ENCODE measurements at places on chromosomes 2 and 18.

DNA sequence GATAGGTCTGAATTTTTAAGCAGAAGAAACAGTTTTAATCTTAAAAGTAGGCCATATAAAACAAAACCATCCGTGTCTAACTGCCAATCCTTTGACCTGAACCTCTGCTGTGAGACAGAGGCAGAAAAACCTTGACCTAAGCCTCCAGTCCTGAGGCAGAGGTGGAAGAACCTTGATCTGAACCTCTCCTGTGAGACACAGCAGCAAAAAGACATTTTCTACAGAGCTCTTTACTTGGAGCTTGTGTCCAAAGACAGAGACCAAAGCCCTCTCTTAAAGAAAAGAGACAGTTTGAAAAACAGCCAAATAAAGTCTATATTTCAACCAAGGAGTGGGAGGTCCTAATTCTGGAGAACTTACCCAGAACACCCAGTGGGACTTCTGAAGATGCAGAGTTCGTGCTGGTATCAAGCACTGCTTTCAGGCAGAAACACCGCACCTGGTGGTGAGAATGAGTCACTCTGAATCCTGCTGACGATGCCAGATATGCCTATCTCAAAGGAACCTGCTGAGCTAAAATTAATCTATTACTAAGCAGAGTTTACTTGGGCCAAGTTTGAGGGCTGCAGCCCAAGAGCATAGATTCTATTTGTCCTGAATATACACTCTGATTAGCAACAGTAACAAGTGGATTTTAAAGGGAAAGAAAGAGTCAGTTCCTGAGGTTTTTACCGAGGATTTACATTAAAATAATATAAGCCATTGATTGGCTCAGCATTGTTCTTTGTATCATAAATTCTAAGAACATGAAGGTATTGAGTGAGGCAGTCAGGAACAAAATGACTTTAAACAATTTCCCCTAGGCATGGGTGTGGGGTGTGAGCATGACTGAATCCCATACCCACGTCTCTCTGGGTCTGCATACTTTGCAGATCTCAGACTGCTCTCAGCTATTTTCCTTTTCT is 806.4 kb downstream of the TRIB2 start:
- DNase-seq = no peak

- no peak for DNase-seq
Measured at GRCh38 chr2:241933179-241933911, 63.8 kb downstream of the RTP5 start.

- no peak for DNase-seq
Measured at GRCh38 chr2:96097951-96098823, 18.2 kb downstream of the ADRA2B start.

DNA sequence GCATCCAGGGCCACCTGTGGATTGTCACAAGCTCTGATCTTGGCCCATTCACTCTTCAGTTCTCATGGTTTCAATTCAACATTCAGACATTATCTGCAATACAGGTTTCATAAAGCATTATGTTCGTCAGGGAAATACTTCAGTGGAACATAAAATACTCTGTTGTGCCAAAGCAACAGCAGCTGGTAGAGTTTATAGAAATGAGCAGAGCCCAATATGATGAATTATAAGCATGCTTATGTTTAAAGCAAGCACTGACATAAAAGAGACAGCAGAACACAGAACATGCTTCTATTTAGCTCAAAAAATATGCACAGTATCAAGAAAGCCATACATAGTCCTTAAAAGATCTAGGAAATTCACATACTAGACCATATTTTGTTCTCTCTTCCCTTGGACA is 71.3 kb downstream of the PDK1 start:
- DNase-seq = no peak

DNA sequence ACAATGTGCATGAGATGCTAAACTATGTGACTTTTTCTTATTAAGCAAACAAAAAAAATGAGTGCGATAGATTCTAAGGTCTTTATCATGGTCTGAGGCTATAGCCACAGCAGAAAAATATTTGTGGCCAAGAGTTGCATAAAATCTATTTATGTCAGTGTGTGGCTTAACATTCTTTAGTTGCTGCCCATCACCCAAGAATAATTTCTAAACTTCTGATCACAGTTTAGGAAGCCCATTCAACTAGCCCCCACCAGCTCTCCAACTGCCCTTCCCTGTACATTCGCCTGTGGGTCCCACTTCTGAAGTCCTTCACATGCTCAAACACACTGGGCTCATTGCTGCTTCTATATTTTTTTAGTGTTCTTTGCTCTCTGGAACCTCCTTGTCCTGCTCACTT is 107.1 kb downstream of the CTNNA2 start:
- no peak for DNase-seq

GRCh38 chr2:26635401-26635800 is 5.8 kb downstream of the CIB4 start:
- DNase-seq = no peak

- DNase-seq = no peak
Measured at GRCh38 chr2:105849431-105850179, 104.9 kb downstream of the NCK2 start.

GRCh38 chr2:188940171-188940570 is 34.0 kb upstream of the COL3A1 start:
- DNase-seq = no peak

- no peak for DNase-seq
Measured at GRCh38 chr2:45191976-45192375, 182.7 kb upstream of the SIX2 start.

DNA sequence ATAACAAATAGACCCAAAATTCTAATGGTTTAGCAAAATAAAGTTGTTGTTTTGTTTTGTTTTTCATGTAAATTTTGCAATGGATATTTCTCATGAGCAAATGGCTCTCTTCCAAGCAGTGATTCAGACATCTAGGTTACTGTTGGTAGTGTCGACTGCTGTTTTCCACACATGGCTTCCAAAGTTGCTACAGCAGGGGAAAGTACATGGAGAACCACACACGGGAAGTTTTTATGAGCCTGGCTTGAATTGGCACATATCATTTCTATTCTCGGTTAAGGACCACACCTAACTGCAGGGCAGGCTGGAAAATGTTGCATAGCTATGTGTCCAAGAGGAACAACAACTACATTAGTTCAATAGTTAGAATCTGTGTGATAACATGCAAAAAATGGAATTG is 262.1 kb downstream of the GALNT13 start:
- DNase-seq = no peak

GRCh38 chr18:25299426-25300300 is 52.3 kb downstream of the ZNF521 start:
- no peak for DNase-seq

DNA sequence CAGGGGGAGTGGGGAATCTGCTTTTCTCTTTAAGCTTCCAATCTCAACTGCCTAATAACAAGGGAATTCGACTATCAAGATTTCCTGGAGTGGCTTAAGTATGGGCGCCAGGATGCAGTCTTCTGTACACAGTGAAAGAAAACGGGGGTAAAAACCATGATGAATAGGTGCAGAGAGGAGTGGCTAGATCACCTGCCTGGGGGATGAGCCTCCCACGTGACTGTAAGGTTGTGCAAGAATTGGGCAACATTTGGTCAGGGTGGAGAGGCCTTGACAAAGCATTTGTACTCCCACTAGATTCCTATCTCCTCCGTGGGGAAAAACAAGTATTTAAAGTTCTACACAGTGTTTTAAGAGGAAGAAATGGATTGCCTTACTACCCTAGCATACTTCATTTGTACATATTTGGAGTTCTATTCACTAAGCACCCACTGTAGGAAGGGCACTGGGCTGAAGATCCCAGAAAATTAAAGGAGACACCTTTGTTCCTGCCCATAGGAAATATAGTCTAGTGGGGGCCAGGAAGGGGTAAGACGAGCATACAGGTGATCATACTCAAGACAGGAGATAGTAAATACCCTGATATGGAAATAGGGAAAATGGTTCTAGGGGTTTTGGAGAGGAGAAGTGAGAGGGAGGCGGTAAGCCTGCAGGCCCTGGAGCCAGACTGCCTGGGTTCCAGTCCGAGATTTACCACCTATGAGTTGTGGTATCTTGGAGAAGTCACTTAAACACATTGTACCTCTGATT is 29.2 kb downstream of the EPAS1 start:
- DNase-seq = no peak

- DNase-seq = no peak
Measured at GRCh38 chr2:26043862-26044696, 10.2 kb downstream of the RAB10 start.

DNA sequence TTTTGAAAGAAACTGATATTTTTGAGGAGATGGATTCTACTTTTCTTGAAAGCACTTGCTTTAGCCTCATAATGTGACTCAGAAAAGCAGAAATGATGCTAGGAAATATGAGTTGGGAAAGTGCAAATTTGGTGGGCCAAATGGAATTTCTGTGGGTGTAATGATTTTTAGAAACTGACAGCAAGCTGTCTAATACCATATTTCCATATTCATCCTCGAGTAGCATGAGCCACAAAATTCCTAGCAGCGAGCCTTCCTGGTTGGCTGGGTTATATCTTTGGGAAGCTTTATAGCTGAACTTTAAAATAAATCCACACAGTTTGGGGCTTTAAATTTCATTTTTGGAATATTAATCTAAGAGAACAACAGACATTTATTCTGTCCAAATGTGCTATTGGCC is 190.0 kb downstream of the DSC3 start:
- no peak for DNase-seq

DNA sequence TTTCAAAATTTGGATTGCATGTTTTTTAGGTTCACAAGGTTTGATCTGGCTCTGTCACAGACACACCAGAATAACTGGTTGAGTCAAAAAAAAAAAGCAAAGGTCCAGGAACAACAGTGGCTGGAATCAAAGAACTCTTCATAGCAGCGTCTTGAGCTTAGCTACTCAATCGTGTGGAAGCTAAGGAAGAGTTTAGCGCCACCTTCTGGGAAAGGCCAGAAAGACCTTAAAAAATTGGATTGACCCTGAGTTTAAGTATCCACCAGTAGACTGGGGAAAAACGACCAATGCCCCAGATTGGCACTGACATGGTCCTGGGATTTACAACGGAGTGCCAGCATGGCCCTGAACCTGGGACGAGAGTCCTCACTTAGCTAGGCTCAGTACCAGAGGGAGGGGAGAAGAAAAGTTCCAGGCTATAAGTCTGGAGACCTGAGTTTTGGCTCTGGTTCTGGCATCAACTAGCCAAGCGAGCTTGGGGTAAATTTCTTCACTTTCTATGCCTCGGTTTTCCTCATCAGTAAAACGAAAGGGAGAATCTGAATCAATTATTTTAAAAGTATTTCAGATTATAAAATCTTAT is 71.1 kb upstream of the TFCP2L1 start:
- DNase-seq = no peak

- no peak for DNase-seq
Measured at GRCh38 chr2:119596638-119597037, 52.4 kb downstream of the CFAP221 start.

- no peak for DNase-seq
Measured at GRCh38 chr2:133838642-133839365, 270.5 kb upstream of the NCKAP5 start.

- no peak for DNase-seq
Measured at GRCh38 chr2:8611246-8611645, 70.6 kb upstream of the ID2 start.

GRCh38 chr2:38775097-38775920 is 2.7 kb upstream of the GEMIN6 start:
- no peak for DNase-seq

DNA sequence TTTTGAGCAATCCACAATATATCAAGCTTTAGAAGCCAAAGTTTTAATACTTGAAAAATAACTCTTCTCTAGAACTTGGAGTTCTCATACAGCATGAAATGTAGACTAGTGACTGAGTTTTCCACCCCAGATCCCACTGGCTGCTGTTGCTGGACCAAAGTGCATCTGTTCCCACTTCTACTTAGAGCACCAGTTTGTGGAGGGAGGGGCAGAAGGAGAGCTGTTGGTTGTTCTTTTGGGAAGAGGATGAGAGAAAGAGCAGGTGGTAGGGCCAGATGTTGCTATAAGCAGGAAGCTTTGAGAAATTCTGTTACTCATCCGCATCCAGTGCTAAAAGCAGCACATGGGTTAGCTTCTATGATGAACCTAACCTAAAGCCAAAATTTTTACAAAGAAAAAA is 59.0 kb downstream of the MBD2 start:
- DNase-seq = no peak

DNA sequence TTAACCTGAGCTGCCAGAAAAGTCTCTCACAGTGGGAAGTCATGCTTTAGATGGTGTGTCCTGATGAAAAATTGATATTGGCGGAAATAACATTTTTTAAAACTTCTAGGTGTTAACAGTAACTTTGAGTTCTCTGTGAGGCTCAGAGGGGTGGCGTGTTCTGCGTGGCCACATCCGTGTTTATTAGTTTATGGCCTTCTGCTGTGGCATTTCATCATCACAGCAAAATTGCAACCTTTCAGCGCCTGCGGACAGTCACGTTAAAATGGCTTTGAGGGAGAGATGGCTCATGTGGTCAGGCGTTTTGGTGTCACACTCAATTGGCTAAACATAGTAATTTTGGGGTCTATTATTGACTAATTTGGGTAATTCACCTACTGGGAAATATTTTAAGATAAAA is 42.4 kb downstream of the KLHL29 start:
- no peak for DNase-seq

- DNase-seq = no peak
Measured at GRCh38 chr2:127818241-127818640, 7.3 kb upstream of the WDR33 start.

DNA sequence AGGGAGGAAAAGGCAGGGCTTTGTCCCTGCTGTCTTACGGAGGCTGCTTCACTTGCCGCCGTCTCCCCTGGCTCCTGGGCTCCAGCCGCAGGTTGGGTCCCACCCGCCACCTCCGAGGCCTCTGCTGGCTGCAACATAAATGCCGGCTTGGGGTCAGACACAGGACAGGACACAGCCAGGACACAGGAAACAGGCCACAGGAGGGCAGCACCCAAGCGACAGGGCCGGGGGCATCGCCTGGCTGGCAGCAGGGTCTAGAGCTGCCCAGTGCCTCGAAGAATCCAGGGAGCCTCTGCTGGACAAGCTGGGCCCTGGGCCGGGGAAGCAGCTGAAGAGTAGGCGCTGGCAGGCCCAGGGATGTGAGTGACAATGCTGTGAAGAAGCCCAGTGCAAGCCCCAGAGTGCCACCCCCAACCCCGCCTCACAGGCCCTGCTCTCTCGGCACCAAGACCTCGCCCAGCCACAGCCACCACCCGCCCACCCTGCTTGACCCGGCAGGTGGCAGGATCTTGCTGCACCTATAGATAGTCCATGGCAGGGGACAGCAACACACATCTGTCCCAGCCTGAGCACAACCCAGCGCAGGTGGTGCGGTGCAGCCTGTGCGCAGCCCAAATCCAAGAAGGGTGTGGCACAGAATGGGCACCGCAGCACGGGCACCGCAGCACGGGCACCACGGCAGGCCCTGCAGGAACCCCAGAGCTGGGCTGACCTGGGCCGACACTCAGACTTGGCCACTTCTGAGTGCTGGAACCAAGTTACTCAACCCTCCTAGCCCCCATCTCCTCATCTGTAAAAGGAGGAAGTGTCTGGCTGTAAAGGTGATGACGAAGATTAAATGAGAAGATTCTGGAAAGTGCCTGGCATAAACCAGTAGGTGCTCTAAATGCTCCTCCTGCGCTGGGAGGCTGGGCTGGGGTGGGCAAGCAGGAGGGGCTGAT is 55.6 kb downstream of the BIN1 start:
- no peak for DNase-seq

GRCh38 chr2:239805414-239805813 is 219.7 kb downstream of the NDUFA10 start:
- DNase-seq = no peak

Measured in cerebellar nuclear complex (tissue), 1 donor.